Stimulated activated CD8-positive, alpha-beta memory T cell treated with anti-CD3 and anti-CD28 coated beads, Interleukin-4, amount 100 ng/mL, for 24 hours (primary cell): ENCODE measurements at places on chromosomes 12 and 14.

DNA sequence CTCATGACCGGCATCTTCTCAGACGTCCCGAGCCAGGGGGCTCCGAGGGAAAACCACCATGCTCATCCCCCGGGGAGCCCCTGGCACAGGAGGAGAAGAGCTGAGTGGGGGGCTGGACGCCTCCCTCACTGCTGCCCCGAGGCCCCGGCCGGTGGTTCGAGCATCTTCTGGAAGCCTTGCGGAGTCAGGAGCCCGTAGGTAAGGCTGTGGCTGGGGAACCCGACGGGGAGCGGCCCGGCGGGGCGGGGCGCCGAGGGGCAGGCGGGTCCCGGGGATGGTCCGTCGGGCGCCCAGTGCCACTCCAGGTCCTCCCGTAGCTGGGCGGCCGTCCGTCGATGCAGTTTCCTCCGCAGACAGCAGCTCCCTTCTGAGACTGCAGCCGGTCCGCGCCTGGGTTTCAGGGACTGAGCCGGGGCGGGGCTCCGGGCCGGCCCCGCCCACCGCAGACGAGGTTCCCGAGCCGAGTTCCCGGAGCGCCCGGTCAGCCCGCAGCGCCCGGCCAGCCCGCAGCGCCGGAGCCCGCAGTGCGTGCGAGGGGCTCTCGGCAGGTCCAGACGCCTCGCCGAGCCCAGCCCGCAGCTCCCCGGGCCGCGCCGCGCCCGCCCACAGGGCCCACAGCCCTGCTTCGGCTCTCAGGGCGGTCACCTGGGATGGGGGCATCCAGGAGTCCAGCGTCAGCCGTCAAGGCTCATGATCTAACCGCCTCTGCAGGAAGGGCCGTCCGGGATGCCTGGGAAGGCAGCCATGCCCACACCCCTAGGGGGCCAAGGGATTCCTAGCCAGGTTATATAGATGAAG lies at the start of gene PGF:
TSS of gene PGF (minus strand) at position 369 of the 798 bp plus-strand sequence. CDS start at position 14, 355 bp downstream.
- DNase-seq = no peak

DNA sequence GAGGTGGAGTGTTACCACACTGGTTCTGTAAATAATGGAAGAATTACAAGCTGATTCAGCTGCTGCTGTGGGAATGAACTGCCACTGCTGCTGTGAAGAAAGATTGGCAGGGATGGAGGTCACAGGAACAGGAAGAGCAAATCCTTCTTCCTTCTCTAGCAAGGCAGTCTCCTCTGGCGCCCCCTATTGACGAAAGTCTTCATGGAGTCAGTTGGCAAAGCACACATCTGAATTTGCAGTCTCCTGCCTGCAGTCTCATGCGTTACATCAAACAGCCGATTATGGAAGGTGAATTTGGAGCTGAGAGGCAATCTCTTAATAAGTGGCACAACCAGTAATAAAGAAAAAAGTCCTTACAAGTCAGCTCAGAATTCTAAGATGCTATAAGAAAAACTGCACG lies 106.0 kb upstream of the TMTC1 start:
- no peak for DNase-seq

- no peak for DNase-seq
These were observed 2.1 kb upstream of the YY1 start for GRCh38 chr14:100236881-100237280.

DNA sequence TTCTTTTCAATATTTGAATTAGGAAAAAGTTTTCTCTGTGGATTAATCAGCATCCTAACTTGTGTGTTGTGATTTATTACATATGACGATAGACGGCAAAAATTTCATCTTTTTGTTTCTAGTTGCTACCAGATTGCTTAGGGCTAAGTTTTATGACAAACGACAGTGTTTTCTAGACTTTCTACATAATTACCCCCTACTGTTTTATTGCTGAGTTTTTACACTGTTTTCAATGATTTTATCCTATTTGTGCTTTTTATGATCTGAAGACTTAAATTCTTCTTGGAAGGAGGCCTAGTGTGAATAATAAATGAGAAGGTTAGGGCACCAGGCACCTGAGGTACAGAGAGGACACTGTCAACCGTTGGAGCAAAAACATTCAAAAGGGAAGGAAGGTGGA lies 88.1 kb downstream of the TXNDC16 start:
- no peak for DNase-seq

- DNase-seq = no peak
These were observed 5.0 kb downstream of the HDAC7 start for GRCh38 chr12:47814539-47815170.

DNA sequence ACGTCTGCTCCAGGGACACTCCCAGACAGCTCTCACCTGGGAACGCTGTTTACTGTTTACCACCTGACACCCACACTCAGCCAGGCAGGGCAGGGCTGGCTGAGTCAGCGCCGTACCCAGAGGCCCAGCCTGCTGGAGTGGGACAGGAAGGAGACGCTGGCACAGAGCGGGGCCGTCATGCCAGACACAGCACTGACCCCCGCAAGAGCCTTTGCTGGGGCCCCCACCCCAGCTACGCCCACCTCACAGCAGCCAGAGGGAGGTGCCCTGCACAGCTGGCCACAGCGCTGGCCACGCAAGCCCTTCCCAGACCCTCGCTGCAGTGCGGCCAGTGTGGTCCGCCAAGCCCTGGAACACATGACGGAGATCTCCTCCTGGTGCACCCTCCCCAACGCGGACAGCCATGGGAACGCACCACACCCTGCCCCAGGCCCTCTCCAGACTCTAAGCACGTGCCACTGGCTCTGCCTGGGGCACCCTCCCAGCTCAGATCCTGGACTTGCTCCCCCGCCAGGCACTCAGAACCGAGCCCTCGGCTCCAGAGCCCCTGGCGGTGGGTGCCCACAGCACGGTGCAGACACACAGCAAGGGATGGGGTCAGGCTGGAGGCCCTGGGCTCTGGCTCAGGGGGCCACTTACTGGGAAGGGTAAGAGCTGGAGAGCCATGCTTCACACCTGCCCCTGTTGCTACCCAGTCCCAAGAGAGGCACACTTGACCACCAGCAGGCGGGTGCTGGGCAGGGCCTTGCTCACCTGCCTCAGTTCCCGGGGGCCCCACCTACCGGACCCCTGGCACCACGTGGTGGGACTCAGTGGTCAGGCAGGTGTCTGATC lies 5.7 kb downstream of the AHNAK2 start:
- DNase-seq = no peak

- DNase-seq = peak; percentile 10
These were observed 885 bp upstream of the PALS1 start for GRCh38 chr14:67240168-67240932.

DNA sequence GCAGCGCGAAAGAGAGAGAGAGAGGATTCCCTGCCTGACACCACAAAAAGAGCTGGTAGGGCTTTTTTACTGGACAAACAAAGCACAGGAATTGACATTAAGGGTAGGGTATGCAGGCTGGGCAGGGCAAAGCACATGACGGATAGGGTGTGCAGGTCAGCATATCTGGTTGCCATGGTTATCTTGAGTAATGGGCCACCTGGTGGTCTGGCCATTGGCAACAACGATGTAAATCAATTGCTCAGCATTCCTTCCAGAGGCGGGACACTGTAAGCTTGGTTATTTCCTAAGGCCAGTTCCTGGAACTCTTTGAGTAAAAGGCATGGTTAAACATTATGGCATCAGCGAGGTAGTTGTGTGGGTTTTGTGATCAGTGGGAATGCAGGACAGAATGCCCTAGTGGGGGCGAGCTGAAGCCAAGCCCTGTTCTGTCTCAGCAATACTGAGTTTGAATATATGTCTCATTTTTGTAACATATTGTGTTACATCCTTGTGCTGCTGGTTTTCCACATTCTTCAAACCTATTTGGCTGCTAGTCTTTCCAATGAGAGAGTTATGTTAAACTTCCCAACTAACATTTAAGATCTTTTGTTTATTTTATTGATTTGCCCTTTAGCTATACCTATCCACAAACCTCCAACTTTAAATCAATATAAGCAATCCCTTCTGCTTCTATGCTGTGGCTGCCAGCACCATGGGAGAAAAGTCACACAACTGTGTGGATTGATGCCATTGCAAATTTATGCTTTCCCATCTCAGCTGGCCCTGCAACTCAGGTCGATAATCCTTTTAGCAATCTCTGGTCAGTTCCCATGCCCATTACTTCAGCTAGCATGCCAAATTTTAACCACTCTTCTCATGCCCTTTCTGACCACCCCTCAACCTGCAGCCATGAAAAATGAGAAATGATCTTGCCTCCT lies 396.7 kb upstream of the PDE3A start:
- no peak for DNase-seq

DNA sequence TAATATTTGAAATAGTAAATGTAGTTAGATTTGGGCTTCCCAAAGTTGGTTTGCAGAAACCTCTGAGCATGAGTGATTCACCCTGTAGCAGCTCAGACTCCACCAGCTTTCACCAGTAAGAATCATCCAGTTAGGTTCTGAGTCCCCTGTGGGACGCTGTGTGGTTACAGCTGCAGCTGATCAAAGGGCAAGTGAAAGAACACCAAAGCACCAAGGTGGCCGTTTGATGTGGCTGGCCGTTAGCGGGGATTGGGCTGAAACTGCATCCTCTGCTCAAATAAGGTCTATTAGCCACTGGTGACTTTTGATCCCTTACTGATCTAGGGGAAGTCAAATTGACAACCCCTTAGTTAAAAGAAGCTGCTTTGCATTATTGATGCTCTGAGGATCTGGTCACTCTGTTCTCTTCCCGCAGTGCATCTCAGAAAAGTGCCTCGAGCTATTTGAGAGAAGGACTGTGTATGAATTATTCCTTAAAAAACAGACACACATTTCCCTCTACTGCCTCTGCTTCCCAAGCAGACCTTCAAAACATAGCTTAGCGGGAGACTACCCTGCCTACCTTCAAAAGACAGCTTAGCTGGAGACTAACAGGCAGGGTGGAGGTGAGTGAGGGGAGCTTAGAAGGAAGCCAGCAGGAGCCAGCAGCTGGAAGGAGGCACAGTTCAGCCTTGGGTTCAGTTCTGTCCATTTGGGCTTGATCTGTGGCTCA lies 3.7 kb downstream of the ABHD12B start:
- peak; percentile 35 for DNase-seq

- no peak for DNase-seq
These were observed 10.2 kb downstream of the DLST start for GRCh38 chr14:74891870-74892269.

GRCh38 chr14:51529736-51530135 lies 122.0 kb upstream of the FRMD6 start:
- no peak for DNase-seq

- DNase-seq = no peak
These were observed 24.4 kb upstream of the EID3 start for GRCh38 chr12:104279164-104279563.
